ENCODE measurements at places on chromosomes 3 and 15.

GRCh38 chr15:88218557-88219221, 37.9 kb downstream of the NTRK3 start:
- DNase-seq: no peak

- peak; percentile 35 for DNase-seq
Observed at GRCh38 chr3:156448300-156448699, 106.6 kb downstream of the SSR3 start.

DNA sequence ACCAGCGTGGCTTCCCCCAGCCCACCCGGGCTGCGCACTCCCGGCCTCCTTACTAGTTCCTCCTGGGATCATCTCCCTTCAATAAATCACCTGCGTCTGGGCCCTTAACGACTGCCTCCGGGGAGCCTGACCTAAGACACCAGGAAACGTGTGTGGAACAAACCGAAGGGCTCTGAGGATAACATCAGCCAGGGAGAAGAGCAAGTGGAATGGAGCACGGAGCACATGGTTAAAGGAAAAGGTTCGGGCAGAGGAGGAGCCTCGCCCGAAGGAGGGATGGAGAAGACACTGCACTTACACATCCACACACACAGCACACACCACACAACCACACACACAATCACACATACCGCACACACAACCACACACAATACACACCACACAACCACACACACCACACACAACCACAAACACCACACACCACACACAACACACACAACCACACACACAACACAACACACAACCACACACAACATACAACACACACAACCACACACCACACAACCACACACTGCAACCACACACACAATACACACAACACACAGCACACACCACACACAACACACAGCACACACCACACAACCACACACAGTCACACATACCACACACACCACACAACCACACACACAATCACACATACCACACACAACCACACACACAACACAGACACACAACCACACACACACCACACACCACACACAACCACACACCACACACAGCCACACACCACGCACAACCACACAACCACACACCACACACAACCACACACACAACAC, 24.7 kb downstream of the CPN2 start:
- peak; percentile 39 for DNase-seq

DNA sequence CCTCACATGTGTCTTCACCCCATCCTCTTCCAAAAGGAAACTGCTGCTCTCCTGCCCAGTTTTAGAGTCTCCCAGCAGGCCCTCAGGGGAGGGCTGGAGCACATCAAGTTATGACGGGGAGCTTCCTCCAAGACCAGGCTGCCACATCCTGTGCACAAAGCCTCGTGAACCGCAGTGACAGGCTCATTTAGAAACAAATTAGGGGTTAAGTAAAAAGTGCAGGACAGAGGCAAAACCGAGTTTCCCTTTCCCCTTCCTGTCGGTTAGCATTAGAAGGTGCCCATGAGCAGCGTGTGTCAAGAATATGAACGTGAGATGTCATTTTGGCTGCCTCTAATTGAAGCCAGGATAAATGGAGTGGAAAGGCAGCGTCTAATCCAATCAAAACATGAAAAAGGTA, 199.7 kb downstream of the ARRDC4 start:
- DNase-seq: peak; percentile 57

GRCh38 chr3:43710607-43711006, 19.9 kb downstream of the ABHD5 start:
- DNase-seq: no peak

- no peak for DNase-seq
Observed at GRCh38 chr3:158140396-158140795, 30.5 kb downstream of the RSRC1 start.

DNA sequence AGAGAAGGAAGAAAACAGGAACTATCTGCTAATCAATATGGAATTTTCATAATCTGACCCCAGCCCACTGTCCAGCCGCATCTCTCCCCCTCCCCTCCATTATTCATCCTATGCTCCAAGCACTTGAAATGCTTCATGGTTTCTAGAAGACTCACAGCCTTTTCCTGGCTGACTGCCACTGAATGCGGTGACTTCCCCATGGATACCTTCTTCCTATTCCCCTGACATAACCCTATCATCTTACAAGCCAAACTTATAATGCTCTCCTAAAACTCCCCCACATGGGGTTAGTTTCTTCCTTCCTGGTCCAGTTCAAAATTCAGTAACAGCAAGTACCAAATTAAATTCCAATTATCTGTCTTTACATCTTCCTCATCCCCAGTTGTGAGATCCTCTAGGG, 31.2 kb upstream of the PTX3 start:
- no peak for DNase-seq

- no peak for DNase-seq
Observed at GRCh38 chr3:42988566-42988965, 9.5 kb downstream of the GASK1A start.

GRCh38 chr3:120299403-120299802, 14.4 kb upstream of the GPR156 start:
- no peak for DNase-seq

- DNase-seq: peak; percentile 55
Observed at GRCh38 chr15:79310612-79310984, 314 bp upstream of the TMED3 start.
